ENCODE measurements at places on chromosomes 4 and X.

DNA sequence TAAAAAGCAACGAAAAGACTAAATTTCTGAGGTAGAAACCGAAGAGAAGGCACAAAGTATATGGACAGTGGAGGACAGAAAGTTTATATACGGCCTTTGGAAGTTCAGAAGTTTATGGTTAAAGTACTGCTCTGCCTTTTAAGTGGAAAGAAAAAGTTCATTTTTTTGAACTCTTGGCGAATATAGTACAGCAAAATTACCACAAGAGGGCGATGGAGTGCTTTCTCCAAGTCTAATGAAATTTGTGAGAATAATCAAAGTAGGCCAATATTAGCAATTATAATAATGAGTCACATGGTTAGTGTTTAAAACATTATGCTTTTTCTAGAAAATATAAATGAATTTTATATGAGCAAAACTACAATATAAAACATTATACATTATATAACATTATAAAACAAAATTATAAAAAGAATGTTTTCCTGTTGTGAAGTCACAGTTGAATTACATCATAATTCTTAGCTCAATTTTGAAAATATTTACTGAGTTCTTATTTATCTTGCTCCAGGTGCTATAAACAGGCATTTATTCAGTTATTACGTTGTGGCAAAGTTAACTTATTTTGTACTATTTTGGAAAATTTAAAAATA is 136.2 kb upstream of the BMPR1B start:
- DNase-seq, result peak; percentile 12

DNA sequence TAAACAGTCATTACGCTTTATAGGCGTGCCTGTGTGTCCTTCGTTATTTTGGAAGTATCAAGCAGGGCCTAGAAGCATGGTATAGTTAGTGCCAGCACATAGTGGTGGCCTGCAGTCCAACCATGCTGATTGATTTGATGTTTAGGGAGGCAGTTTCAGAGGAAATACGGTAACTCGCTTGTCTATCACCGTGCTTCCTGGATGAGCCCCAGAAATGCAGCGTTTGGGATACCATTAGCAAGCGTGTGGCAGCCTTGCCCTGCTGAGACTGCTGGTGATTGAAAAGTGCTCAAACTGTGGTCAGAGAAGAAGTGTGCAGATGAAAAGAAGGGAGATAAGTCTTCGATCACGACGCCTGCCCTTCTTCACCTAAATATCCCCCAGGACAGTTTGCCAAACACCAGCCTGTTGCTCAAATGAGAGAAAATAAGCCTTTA is 158.4 kb downstream of the CHIC2 start:
- DNase-seq, result no peak

DNA sequence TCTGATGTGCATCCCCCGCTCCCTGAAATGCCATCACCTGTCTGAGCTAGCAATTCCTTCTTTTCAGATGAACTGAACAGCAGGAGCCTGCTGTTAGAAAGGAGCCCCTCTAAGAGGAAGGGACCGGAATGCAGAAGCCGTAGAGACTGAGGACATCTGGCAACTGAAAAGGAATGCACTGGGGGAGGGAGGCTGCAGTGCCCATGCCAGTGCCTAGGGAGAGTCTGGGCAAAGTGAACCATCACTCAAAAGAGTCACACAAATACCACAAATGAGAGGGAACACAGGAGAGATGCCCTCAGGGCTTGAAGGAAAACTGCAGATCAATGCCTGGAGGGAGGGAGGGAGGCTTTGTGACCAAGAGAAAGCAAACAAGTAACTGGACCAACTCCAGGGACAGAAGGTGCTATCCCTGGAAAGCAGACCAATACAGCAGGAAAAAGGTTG is 93.9 kb upstream of the CBR4 start:
- no peak for DNase-seq

DNA sequence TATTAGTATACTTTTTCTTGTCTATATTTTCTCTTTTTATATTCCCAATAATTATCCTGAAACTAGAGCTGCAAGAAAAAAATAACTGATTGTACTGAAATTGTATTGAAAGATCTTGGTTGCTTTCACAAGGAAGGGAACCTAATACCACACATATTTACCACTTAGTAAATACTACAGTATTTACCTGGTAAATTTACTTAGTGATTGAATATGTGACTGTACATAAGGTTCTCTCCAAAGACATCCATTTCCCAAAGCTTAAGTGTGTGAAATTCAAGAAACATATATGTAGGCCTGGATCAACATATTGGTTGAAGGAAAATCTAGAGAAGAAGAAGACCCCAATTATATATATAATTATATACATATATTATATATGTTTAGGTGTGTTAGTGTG is 1272.7 kb downstream of the C4orf33 start:
- no peak for DNase-seq

GRCh38 chr4:185426960-185427688 is 1.4 kb upstream of the UFSP2 start:
- DNase-seq, result no peak

GRCh38 chr4:188781655-188782054 is 642.4 kb downstream of the TRIML1 start:
- no peak for DNase-seq

GRCh38 chrX:139125916-139126315 is 404.6 kb upstream of the F9 start:
- no peak for DNase-seq

DNA sequence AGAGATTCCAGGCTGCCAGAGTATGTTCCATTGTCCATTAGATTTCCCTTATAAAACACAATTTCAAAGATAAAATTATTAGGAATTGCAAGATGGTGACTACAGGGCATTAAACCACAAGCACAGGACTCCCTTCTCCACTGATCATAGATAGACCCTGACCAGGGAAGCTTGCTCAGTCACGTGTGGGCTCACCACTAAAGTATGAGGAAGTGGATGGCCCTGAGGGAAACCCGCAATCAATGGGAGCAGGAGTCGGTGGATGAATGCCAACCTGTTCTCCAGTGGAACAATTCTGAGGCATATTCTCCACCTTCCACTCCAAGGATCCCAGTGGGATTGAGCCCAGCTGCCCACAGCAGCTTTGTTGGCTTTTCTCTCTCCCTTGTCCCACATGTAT is 515.7 kb downstream of the BCOR start:
- DNase-seq, result no peak

DNA sequence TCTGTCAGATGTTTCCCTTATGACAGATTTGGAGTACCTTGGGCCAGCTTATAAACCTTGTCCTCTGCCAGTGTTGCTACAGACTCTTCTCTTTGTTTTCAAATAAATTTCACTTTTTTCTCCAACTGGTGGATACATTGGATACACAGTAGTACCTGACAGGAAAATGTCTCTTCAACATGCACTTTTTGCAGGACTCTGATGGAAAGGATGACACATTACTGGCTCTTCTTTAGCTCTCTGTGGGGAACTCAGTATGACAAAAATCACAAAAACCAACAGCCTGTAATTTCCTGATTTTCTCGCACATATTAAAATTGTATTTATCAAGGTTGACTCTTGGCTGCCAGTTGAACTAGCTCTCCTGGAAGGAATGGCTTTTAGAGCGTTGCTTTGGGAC is 61.3 kb upstream of the GIMD1 start:
- DNase-seq, result no peak

GRCh38 chr4:174177536-174177935 is 105.9 kb downstream of the FBXO8 start:
- DNase-seq, result no peak

GRCh38 chrX:111123125-111123524 is 27.1 kb downstream of the PAK3 start:
- no peak for DNase-seq

DNA sequence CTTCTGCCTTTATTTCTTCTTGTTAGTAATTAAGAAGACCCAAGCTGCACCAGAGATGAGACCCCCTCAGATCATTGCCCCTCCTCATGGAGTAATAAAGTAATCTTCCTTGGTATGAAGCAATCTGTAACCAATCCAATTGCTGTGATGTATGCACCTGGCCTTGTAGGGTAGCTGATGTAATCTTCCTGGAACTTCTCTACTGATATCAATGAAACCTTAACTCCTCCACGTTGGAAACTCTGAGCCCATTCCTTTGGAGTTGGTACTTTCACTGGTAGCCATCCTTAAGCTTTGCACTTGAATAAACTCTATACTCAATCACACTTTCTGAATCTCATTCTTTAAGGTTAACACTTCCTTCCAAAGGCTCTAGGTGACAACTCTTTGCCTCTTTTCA is 31.6 kb upstream of the NSG1 start:
- no peak for DNase-seq

- no peak for DNase-seq
These were observed 85.0 kb upstream of the MYOZ2 start for GRCh38 chr4:119050527-119051090.

DNA sequence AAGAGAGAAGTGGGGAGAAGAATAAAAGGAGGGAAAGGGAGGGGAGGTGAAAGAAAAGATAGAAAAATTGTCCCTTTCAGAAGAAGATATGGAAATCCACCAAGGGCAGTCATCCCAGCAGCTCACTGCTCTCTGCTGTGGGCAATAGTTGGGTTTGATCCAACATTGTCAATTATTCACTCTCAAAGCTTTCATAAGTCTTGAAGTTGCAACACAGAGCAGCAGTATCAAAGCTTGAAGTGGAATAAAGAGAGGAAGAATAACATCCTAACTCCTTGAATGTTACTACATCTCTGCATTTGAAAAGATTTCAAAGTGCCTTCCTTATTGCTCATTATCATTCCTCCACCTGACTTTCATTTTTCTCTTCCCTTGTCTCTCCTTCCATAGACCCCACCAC is 62.3 kb upstream of the HHIP start:
- no peak for DNase-seq

DNA sequence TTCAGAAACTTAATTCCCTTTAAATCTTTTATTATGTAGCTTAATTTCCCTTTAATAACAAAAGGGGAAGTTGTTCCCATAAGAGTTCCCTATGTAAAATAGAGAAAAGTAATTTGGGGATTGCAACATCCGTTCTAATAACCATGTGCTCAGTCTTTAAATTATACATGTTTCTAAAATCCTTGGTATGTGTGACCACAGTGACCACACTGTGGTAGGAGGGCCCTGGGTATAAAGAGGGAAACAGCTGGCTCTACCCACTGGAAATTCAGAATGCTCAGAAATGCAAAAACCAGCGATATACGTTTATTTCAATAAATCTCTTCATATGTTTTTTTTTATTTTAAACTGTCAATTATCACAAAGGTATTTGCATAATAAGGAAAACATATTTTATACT is 219.1 kb downstream of the FGF13 start:
- DNase-seq, result no peak

DNA sequence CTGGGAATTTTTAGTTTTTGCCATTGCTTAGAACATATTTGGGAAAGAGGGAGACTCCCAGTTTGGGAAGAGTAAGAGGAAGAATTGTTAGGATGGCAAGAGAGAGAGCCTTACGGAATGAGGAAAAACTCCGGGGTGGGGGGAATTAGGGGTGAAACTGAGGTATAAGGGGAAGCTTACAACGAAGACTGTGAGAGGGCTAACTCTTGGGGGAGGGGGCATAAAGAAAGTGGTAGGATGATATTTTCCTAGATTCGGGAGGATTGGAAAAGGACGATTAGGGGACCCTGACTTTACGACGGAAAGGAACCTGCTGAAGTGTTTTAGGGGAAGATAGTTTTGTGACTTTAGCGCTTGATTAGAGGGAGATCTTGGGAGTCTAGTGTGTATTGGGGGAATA is 86.2 kb upstream of the HPRT1 start:
- no peak for DNase-seq

DNA sequence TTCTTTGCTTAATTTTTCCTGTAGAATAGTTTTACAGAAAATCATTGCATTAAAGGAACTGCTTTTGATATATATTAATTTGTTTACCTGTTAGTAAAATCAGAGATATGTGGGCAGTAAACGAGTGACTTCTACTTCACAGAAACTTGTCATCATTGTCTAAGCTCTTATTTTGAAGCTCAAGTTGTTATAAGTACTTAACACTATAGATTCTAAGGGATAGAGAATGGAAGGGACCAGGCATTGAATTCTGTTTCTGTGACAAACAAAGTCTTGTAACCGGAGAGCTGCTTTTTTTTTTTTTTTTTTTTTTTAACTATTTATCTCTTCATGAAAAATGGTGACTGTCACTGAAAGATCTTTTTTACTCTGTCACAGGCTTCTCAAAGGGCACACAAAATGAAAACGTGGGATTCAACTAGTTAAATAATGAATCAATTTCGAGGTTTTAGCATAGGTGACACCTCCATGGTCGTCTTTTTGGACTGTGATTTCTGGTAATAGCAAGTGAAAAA is 14.4 kb downstream of the STK26 start:
- DNase-seq, result no peak

- DNase-seq, result no peak
These were observed 129.2 kb downstream of the NR3C2 start for GRCh38 chr4:148312956-148313490.

DNA sequence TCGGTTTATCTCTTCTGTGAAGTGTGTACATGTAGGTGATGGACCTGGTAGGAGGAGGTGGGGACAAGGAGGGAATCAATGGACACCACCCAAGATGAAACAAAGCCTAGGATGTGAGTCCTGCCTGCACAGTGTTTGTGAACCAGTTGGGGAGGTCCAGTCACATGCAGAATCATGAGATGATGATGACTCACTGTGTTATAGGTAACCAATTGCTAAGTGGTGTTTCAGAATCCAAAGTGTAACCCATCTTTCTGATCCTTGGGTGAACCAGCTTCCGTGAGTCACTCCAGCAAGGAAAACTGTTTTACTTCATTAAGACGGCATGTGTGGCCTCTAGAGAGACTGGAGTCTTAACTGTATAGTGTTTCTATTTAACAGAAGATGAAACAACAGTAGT is 57.9 kb upstream of the HPF1 start:
- no peak for DNase-seq

- DNase-seq, result no peak
These were observed 34.7 kb upstream of the TMEM184C start for GRCh38 chr4:147582386-147583060.

DNA sequence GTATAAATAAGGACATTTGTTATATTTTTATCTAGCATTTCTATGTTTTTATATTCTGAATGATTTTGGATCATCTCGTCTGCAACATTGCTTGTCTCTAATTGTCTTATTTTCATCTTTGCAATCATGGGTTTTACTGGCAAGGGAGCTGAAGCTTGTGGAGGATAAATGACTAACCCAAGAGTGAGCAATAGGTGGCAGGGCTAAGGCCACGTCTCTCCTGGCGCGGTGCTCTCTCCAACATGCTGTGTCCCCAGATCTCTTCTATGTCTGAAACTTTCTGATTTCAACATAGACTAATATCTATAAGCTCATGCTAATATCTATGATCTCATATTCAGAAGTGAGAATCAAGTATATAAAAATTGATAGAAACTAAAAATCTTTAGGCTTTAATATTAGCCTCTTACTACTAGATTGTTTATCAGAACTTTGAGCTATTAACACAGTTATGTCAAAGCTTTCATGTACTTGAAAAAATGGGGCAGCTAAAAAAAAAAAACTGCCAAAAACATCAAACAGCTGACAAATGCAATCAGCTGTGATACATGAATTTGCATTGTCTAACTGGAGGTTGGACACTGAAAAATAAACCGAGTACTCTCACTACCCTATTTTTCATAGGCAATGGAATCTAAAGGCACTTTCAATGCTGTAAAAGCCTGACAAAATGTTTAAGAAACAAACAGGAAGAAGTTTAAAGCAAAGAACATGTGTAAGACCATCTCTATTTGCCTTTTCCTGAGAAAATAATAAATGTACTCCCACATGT is 169.2 kb downstream of the TMA16 start:
- no peak for DNase-seq

GRCh38 chr4:186557061-186557460 is 1.7 kb upstream of the MTNR1A start:
- no peak for DNase-seq

GRCh38 chrX:55579115-55579514 is 44.1 kb upstream of the FOXR2 start:
- no peak for DNase-seq

GRCh38 chrX:94914235-94914634 is 1240.2 kb downstream of the FAM133A start:
- DNase-seq, result no peak

All from stimulated activated CD4-positive, alpha-beta T cell treated with anti-CD3 and anti-CD28 coated beads, Interleukin-4, amount 100 ng/mL, for 24 hours (primary cell).